NCI-H748 treated with DMSO at 0.1 percent for 48 hours (cell line): ENCODE measurements at places on chromosomes 11 and 22.

GRCh38 chr11:1148752-1149180 is 9.0 kb upstream of the MUC5AC start:
- DNase-seq = no peak

GRCh38 chr11:126607374-126607773 is 251.9 kb downstream of the ST3GAL4 start:
- DNase-seq = peak; percentile 26

GRCh38 chr11:68009391-68010089 is 587 bp upstream of the ALDH3B1 start:
- DNase-seq = no peak

GRCh38 chr11:73982595-73982989 is at the start of gene UCP2:
Gene UCP2 (minus strand): TSS chr11:73982843. CDS start chr11:73978378, 4,465 bp downstream.
- DNase-seq = peak; percentile 91
